ENCODE measurements at places on chromosomes 5 and 9. TPM values are rescaled to one million over a fixed set of nuclear protein-coding genes. Genes with fewer than 3 reads are reported as not detected.

The KCNV2 gene
- not detected for total RNA-seq

The CDX1 gene
- not detected for total RNA-seq

The GMCL2 gene
- total RNA-seq = not detected

The SGCD gene
- total RNA-seq = 0.22 TPM

The ANKRD31 gene
- 0.04 TPM for total RNA-seq

The SAXO1 gene
- not detected for total RNA-seq

The FCN2 gene
- not detected for total RNA-seq

The SPINK7 gene
- not detected for total RNA-seq
